Stimulated activated CD4-positive, alpha-beta T cell treated with anti-CD3 and anti-CD28 coated beads, TNF-alpha, amount 100 ng/mL, for 1 hour (primary cell): ENCODE measurements at places on chromosomes 12 and 14.

- DNase-seq = no peak
These were observed 1087.5 kb downstream of the BCL11B start for GRCh38 chr14:98184457-98184856.

DNA sequence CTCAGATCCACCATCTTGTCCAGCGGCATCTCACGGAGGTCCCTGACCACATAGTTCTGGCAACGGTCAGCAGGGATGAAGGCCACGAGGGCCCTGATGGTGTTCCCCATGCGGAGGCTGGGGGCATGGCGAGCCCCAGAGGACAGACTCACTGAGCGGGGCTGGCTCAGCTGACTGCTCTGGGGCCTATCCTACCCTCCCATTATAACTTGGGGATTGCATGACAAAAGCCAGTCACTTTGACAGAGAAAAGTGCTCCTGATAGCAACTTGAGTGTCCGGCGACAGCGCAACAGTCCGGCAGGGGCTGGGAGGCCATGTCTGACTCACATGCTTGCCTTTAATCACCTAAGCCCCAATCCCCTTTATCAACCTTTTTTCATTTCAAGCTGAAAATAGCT, at the start of gene LRRC10:
LRRC10 (minus strand) TSS at position 179 of the 400 bp plus-strand sequence; CDS start at position 110, 69 bp downstream.
- no peak for DNase-seq

GRCh38 chr12:131528667-131529066, 182.2 kb upstream of the SFSWAP start:
- DNase-seq = no peak

- DNase-seq = no peak
These were observed 371.8 kb downstream of the BTG1 start for GRCh38 chr12:91773749-91774429.

DNA sequence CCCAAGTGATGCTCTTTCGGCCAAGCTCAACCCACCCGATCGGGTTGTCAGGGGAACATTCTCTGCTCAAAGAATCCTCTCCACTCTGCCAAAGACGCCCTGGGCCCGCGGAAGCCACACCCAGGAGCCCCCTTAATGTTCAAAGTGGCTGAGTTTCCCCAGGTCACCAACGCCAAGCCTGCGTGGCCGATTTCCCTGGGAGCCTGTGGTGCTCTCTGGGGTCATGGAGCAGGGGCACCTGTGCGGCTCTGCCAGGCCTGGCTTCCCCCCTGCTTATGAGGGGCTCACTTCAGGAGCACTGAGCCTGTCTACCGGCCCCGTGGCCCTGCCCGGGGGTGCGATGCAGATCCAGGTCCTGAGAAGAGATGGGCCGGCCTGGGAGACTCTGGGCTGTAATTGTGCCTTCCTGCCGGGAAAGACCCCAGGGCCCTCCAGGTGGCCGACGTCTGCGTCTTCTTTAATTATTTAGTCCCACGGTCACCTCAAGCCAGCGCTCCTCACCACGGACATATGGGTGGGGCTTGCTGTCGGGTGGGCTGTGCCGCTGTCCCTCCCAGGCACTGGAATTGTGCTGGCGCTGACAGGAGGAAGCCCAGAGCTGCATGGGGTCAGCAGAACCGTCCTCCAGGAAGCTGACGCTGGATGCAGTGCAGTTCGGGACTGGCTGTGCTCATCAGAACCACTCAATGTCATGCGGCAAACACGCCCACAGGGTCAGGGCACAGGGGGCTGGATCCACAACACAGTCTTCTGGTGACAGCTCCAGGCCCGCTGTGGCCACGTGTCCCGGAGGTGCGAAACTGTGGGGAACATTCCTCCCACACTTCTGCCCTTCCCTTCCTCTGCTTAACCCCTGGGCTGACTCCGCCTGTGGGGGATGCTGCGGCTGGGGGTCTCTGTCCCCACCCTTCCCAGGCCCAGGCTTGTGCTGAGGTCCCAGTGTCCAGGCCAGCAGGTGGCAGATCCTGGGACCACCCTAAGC, 267.6 kb upstream of the SFSWAP start:
- no peak for DNase-seq

DNA sequence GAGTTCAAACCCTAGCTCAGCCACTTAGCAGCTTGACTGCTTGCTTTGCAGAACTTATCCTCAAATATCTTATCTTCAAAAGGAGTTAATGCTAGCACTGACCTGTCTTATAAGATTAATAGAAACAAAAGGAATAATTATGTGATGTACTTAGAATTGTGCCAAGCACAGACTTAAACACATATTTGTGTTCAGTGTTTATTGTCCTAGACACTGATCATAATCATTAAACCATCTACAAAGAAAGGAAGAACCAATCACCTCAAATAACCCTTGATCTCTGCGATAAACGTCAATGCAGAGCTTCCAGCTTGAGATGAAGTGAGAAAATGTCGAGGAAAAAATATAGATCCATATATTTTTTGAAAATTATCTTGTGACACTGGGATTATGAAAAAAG, 73.1 kb downstream of the ATXN7L3B start:
- DNase-seq = no peak

- DNase-seq = no peak
These were observed 865 bp downstream of the RGS6 start for GRCh38 chr14:71933001-71933587.

DNA sequence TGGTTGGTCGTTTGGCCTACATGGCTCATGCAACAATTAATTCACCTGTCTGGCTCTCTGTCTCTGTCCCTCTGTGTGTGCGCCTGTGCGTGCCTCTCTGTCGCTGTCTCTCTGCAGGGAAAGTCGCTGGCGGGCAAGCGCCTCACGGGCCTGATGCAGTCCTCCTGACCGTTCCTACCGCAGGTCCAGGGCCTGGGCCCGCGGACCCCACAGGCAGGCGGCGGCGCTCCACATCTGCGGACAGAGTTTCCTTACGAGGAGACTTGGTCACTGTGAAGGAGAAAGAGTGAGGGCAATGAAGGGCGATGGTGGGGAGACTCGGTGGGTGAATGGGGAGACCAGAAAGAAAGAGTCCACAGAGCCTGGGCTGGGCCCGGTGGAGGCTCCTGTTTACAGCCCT, 331.6 kb downstream of the DPF3 start:
- no peak for DNase-seq

- no peak for DNase-seq
These were observed 35.3 kb downstream of the CFAP251 start for GRCh38 chr12:121953695-121954094.

DNA sequence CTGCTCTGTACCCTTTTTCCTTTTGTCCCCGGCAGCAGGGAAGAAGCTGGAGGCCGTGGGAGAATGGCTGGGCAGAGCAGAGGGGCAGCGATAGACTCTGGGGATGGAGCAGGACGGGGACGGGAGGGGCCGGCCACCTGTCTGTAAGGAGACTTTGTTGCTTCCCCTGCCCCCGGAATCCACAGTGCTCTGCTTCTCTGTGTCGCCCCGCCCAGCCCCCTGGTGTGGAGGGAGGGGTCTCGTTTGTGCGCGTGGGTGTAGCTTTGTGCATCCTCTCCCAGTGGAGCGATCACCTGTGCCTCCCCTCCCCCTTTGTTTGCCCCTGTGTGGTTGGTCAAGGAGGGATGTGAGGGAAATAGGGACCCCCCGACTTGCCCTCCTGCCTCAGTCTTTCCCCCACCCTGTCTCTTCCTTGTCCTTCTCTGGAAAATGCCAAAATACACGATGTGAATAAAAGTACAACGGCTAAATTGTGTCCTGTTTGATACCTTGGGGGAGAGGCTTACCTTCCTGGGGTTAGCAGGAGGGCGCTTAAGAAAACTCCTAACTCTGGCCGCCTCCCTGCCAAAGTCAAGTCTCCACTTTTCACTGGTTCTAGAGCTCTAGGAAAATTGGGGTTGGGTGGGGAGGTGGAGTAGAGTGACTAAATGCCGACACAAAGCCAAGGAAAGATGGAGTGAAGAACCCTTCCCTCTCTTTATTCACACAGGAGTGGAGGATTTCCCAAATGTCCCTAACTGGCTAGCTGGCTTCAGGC, 990 bp upstream of the TPI1 start:
- no peak for DNase-seq

DNA sequence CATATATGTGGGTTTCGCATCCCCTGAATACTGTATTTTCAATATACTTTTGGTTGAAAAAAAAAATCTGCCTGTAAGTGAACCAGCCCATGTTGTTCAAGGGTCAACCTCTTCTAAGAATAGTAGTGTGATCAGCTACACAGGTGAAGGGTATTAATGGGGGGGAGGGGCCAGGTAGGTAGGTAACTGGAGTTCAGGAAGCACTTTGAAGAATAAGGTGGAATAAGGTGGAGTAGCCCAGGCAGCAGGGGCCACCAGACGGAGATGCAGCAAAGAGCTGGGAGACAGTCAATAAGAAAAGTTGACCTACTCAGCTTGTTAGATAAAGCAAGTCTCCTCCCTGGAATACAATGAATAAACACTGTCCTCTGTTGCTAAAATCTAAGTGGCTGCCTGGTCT, 9.3 kb downstream of the LDHB start:
- DNase-seq = no peak

DNA sequence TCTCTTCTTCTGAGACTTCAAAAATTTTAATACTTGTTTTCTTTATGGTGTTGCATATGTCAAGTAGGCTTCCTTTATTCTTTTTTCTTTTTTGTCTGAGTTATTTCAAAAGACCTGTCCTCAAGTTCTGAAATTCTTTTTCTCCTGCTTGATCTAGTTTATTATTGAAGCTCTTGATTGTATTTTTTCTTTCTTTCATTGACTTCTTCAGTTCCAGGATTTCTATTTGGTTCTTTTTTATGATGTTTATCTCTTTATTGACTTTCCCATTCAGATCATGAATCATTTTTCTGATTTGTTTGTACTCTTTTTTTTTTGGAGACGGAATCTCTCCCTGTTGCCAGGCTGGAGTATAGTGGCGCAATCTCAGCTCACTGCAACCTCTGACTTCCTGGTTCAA, 34.1 kb downstream of the IFT43 start:
- DNase-seq = no peak

DNA sequence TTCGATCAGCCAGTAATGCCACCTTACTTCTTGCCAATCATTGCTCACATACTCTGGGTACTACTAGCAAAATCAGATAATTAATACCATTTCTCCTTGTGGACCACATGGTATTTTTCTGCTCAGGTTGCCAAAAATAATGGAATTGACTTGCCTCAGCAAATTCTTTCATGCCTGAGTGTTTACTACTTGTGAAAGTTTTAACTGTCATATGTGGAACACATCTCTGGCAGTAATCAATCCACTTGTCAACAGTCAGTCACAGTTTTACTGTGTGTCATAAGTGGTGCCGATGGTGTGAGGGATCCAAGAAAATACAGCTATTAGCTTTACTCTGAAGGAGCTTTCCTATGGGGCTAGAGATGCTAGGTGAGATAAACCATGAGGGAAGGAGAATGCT, 55.3 kb upstream of the ATF1 start:
- DNase-seq = no peak

GRCh38 chr14:22200977-22201605, 387.9 kb downstream of the DAD1 start:
- no peak for DNase-seq

- no peak for DNase-seq
These were observed 52.8 kb upstream of the CNOT2 start for GRCh38 chr12:70190262-70191010.

GRCh38 chr12:124923905-124924734, 9.7 kb upstream of the UBC start:
- DNase-seq = no peak

DNA sequence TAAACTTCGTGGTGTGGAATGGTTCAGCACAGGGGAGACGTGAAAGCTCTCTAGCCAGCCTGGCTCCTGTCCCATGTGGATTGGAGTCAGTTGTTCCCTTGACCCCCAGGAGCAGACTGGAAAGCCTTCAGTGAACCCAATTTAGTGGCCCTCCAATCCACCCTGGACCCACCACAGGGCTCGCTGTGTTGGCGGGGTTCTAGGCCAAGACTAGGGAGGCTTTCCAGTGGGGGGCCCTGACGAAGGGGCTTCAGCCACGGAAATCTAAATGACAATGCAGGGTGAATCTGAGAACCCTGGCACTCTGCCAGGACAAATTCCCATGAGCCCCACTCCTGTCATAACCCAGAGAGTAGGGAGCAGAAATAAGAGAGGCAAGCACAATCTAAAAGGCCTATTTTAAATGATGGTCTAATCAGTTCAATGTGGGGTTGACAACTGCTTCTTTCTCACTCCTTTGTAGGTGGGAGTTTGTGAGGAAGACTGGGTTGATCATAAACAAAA, 110.8 kb downstream of the SLC35F4 start:
- DNase-seq = no peak

DNA sequence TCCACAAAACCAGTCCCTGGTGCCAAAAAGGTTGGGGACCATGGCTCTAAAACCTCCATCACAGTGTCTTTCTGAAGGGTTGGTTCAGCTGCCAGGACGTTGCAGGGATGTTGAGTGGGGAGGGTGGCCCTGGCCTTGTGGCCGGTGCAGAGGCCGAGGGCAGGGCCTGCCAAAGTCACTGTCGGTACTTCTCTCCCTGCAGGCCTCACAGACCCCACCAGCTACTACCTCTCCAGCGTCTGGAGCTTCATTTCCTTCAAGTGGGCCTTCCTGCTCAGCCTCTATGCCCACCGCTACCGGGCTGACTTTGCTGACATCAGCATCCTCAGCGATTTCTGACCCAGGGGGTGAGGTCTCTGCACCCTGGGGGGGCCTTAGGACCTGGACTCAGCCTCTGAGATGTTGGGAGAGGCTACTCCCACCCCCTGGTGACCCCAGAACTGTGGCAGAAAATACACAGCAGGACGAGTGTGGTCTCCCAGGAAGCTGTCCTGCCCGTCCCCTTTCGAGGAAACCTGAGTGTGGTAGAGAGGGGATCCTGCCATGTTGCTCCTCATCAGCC, 7.0 kb downstream of the SLC48A1 start:
- DNase-seq = no peak

DNA sequence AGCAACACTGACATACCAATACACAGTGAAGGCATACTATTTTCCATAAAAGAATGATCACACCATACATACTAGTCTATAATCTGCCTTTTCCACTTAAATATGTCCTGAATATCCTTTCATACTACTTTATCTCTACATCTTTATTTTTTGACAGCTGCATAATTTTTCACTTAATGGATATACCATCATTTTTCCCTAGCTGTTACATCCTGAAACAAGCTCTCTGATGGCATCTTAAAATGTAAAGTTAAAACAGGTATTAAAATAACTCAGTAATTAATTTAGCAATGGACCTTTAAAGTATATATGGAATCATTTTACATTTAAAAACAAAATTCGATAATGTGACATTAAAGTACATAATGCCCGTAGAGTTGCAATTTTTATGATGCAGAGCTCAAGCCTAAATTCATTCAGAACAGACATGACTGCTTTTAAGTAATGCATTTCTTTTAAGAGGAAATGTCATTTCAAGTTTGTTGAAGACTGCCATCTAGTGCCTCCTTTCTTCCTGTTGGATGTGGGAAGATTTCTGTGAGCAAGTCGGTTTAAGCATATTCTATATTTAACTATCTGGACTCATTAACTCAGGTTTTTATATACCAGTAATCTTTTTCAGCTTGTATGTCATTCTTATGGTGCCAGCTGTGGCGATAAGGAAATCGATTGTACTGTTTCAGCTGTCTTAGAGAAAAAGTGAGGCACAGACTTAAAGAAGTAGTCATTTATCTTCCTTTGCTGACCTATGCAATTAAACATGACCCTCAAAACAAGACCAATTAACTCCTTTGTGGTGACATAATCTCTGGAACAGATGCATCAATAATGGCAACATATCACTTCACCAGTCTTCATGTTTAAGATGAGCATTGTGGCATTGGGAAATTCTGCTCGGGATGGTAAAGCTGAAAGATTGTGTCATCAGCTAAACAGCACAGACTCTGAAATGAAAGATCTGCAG, 20.3 kb downstream of the PRICKLE1 start:
- no peak for DNase-seq
